H1 (cell line): ENCODE measurements at places on chromosomes 2 and 18.
A peak's percentile ranks its signal among the peaks of the same experiment; 100 is the strongest.

DNA sequence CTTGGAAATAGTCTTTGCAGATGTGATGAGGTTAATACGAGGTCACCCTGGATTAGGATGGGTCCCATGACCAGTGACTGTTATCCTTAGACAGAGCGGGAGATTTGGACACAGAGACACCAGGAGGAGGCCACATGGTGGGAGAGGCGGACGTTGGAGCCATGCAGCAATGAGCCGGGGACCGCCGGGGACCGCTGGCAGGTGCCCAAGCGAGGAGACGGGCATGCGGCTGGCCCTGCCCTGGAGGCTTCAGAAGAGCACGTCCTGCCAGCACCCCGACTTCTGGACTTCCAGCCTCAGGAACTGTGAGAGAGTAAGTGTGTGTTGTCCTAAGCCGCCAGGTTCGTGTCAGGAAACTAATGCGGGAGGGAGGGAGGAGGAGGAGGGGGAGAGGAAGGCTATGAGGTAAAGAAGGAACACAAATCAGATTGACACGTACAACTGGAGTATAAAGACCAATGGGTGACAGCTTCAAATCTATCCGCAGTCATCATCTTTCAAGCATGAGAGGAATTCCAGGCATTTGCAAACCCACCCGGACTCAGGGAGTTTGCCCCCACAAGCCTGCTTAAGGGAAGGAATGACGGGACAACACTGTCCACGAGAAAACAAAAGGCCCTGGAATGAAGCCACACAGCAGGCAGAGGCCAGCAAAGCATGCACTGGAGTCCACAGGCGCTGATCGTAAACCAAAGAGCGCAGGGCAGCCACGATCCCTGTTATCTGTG lies 11.6 kb upstream of the BOK start:
- DNase-seq, result no peak

- peak; percentile 39 for DNase-seq
Observed at GRCh38 chr18:58175786-58176176, 131.8 kb downstream of the NEDD4L start.

DNA sequence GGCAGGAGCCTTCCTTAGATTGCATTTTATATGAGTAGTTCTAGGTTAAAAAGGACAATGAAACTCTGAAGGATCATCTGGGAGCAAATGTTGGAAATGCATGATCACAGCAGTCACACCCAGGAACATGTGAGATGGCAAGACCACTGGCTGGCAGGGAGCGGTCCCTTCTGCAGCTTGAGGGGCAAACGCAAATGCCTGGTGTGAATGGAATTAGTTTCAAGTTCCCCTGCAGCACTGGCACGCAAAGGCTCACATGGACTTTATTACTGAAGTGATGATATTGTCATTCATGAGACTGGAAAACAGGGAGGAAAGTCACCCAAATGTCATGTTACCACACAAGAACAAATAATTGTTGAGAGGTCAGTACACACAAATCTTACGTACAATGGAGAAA lies 223.3 kb downstream of the FBXO15 start:
- no peak for DNase-seq

- DNase-seq, result no peak
Observed at GRCh38 chr2:3460831-3461800, 58.2 kb downstream of the ADI1 start.

- no peak for DNase-seq
Observed at GRCh38 chr2:226426292-226426736, 373.3 kb downstream of the IRS1 start.

DNA sequence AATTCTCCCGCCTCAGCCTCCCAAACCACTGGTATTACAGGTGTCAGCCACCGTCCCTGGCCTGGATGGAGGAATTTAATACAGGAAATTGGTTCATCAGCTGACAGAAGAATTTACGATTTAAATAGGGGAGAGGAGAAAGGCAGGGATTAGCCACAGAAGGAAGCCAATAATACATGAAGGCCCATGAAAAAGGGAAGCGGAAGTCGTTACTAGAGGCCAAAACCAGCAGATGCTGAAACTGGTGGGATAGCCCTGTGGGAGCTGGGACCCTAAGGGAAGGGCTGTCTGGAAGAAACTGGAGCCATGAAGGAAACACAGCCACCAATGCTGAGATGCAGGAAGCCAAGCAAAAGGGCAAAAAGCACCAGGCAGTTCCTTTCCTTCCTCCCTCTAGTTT lies 163.7 kb upstream of the RMP24 start:
- no peak for DNase-seq

GRCh38 chr2:28927878-28928277 lies 33.4 kb downstream of the WDR43 start:
- no peak for DNase-seq

- DNase-seq, result no peak
Observed at GRCh38 chr2:171996021-171996420, 3.7 kb upstream of the METAP1D start.

- DNase-seq, result no peak
Observed at GRCh38 chr2:117703858-117704257, 110.6 kb upstream of the DDX18 start.

- DNase-seq, result no peak
Observed at GRCh38 chr2:88919087-88919738, 227.7 kb downstream of the RPIA start.

- no peak for DNase-seq
Observed at GRCh38 chr2:190213441-190214335, 105.9 kb downstream of the HIBCH start.

DNA sequence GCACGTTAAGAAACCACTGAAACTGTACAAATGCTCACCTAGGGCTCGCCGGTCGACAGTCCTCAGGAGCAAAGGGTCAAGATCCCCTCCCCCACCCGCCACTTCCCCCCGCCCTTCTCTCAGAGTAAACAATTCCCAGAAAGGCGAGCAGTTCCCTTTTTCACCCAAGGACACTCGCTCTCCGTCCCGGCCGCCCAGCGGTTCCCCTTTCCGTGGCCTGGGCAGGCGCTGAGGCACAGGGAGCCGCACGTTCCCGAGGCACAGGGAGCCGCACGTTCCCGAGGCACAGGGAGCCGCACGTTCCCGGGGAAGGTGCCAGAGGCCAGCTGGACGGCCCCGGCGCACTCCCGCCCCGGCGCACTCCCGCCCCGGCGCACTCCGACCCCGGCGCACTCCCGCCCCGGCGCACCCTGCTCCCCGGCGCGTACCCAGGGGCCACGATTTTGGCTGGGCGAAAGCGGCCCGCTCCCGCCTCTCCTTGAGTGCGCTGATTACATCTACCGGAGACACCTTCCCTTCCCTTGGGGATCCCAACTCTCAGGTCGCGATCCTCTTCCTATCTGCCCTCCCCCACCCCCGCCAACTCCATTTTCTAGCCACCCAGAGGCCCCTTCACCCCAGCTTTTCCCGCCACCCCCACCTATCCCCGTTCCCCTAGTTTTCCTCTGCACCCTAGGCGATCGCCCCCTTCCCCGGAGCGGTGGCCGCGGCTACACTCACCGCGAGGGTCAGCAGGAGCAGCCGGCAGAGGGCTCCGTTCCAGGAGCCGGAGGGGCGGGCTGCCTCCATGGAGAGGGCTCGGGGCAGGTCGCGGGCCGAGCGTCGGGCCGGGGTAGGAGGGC lies 817 bp downstream of the DSC2 start:
- no peak for DNase-seq

DNA sequence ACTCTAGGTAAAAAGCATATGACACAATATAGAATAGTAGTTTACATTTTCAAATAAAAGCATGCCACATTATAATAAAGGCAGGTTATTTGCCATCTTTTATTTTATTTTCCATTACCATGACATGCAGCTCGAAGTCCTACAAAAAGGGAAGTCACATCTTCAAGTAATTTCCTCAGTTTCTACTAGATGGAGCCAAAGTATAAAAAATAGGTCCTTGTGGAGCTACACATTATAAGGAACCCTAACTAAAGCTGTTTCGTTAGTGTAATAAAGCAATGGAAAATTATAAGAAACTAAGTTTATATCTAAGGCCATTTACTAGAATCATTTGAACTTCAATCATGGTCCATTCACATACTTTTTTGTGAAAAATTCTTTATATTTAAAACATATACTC lies 674.5 kb downstream of the KCNJ3 start:
- no peak for DNase-seq

DNA sequence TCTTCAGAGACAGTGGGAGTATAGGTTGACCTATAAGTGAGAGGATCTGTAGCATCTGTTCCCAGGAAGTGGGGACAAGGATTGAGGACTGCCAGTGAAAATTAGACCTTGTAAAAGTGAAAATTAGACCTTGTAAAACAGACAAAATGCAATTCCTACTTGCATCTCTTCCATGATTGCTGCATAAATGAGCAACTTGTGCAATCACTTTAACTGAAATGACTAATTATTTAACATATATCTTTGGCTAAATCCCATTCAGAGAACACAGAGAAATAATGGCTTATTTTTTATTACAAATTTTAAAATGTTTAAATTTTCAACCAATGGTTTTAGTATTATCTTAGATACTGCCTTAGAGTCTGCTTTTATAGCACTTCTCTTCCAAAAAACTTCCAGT lies 67.2 kb upstream of the NABP1 start:
- no peak for DNase-seq

DNA sequence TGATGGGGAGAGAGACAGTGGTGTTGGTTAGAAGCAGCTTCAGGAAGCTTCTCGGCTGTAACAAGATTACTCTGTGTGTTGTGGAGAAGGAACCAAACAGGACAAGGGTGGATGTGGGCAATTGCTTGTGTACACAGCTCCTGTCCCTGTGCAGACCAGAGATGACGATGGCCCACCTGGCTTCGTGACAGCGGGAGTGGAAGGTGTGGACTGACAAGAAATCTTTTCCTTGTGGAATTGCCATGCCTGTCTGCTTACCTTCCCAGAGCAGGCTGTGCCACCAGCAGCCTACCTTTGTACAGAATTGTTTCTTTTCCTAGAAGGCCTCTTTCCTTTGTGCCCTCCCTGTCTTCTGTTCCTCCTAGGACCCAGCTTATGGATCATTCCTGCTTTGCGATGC lies 93.8 kb downstream of the ITGB1BP1 start:
- DNase-seq, result no peak

GRCh38 chr2:235414422-235414821 lies 79.4 kb upstream of the AGAP1 start:
- no peak for DNase-seq

GRCh38 chr2:236127010-236127409 lies 41.2 kb downstream of the GBX2 start:
- DNase-seq, result no peak

DNA sequence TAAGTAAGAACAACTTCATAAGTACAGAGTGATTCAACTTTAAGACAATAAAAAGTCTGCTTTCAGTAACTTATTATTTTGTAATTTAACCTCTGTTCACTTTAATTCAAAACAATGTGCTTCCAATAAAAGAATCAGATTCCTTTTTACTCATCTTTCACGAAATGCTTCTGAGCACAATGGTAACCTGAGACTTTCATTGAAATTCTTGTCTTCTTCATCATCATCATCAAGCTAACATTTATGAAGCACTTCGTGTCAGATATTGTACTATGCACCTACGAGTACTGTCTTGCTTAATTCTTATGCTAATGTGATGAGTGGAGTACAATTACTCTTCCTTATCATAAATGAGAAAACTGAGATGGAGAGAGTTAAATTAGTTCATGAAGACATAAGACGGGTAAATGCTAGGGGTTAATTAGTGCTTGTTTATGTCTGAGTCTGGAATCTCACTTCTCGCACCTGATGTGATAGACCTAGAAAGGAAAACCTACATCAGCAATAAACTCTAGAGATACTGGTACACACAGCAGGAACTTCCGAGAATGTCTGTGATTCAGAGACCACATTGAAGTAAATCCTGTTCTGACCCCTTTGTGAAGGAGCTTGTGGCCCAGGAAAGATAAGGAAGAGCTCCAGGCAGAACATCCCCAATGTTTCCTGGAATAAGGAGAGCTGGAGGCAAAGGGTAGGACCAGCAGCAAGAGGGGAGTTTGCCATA lies 227.6 kb upstream of the ETAA1 start:
- no peak for DNase-seq

- DNase-seq, result no peak
Observed at GRCh38 chr18:72542984-72543356, 1.2 kb downstream of the CBLN2 start.

DNA sequence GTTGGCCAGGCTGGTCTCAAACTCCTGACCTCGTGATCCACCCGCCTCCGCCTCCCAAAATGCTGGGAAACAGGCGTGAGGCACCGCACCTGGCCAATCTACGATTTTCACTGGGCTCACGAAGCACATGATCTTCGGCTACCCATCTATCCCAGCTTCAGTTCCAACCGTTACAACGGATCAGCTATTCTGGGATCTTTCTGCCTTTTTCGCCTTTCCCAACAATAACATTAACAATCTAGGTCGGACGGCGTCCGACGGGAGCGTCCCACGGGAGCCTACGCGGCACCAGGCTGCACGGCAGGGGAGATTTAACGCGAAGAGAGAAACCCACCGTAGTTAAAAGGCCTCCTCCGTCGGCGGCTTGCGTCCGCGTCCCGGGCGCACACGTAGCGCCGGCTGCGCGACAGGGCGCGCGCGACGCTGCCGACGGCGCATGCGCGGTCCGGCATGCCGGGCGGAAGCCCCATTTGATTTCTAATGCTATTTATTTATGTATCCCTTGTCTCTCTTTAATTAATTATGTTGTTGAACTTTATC lies at the start of gene MSL3B:
Gene MSL3B (minus strand): TSS at position 394 of the 540 bp plus-strand sequence.
- DNase-seq, result no peak

- DNase-seq, result no peak
Observed at GRCh38 chr2:236965021-236965840, 120.5 kb upstream of the COPS8 start.

DNA sequence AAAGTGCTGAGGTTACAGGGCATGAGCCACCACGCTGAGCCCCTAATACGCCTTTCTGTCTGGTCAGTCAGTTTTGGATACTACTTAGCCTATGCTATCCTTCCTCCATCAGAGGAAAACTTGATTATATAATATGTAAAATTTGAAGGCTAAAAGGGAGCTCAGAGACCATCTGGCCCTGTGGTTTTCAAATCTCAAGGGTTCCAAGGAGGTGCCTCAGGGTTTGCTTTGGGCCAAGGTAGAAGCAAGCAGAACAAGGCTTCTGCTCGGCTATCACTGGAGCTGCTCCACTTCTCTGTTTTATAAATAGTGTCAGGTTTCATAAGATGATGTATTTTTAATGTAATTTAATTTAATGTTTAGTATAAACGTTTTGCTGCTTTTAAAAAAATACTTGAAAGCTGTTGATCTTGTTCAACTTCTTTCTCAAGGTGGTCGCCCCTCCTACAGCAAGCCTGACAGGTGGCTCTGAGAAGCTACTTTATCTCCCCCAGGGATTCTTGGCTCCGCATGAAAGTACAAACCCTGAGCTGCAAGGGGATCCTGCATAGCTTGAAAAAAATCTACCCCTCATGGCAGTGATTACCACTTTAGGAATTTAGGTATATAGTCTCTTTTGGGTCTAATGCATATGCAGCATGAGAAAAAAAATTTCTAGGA lies 290.3 kb downstream of the CNTNAP5 start:
- no peak for DNase-seq

DNA sequence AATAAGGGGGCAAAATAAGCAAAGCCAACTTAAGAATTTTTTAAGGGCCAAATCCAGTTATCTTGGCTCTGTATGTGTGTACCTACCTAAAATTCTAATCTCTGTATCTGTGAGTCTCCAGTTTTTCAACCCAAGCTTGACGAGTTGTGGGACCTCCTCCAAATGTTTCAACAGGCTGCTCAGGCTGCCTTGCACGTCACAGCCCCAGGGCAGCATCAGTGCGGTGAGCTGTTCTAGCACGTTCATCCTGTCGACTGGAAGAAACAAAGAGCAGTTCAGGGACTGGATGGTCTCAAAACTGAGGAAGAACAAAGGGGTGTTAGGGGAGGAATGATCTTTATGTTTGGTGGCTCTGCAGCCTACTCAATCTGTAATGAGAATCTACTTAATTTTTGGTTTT lies 29.4 kb downstream of the NLRC4 start:
- no peak for DNase-seq

GRCh38 chr2:221216636-221217035 lies 355.5 kb downstream of the EPHA4 start:
- DNase-seq, result no peak
